ENCODE measurements at places on chromosomes 11 and 22.

DNA sequence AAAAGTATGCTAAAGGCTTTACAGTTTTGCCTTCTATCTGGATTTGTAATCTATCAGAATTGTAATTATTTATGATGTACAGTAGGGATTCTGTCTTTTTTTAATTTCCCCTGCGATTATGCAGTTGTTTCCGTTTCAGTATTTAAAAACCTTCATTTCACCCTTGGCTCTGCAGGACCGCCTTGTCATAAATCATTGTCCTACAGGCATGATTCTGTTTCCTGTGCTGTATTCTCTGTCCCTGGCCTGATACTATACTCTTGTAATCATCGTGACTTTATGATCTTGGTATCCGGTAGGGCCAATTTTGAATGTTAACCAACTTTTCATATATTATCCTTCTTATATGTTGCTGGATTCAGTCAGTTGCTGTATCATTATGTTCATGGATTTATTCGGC is 151.7 kb downstream of the ATXN10 start:
- DNase-seq = no peak

GRCh38 chr22:41725510-41726110 is 26.3 kb downstream of the MEI1 start:
- DNase-seq = no peak

- DNase-seq = no peak
Observed at GRCh38 chr11:132312701-132313111, 942.3 kb downstream of the NTM start.

- DNase-seq = no peak
Observed at GRCh38 chr11:64339754-64340408, at the start of gene CCDC88B. Gene CCDC88B, plus strand, starts transcription at chr11:64340204. Its CDS starts 63 bp downstream, at chr11:64340267.

GRCh38 chr22:43534916-43535315 is 123.1 kb downstream of the MPPED1 start:
- DNase-seq = no peak

- DNase-seq = no peak
Observed at GRCh38 chr11:19978668-19979518, 181.4 kb downstream of the DBX1 start.

DNA sequence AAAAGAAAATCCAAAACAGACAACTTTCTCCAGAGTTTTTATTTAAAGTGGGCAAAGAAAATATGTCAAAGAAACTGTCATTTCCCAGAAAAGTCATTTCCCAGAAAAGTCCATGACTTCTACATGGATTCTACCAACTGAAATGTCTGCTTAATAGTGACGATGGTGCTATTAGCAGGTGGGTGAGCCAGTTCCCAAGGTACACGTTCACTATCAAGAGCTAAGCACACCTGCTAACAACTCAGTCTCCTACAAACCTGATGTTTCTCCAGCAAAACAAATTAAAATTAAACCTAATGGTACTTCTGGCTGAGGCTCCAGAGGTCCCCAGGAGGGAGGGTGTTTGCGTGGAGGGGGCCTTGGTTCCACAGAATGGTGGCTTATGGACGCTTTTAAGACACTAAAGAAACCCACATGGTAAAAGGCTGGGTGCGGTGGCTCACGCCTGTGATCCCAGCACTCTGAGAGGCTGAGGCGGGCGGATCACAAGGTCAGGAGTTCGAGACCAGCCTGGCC is 26.8 kb downstream of the POU2AF1 start:
- DNase-seq = no peak

- no peak for DNase-seq
Observed at GRCh38 chr11:13302420-13302958, 24.9 kb downstream of the BMAL1 start.

DNA sequence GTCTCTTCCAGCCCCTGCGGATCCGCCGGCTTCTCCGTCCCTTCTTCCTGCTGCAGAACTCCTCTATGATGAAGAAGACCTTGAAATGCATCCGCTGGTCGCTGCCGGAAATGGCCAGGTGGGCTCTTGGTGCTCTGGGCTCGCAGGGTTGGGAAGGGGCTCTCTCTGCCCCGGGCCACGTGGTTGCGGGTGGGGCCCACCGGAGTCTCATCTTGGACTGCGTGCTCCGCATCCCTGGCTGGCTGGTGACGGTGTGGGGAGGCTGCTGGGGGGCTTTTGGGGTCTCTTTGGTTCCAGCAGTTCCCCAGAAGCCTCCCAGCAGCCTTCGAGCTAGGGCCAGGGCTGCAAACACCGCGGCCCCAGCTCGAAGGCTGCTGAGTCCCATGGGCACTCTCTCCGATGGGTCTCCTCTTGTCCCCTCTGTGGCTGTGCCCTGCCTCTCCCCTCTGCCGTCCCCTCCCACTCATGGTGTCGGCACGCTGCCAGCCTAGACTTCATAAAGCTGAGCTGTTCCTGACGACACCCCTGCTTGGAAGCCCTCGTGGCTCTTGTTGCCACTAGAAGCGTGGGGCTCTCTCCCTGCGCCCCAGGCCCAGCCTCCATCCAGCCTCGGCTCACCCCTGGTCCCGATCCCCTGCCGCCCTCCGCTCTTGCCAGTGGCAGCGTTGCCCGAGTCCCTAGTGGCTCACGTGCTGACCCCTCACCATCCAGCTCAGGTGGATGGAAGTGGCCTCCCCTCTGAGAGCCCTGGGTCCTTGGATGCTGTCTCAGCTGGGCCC is 14.3 kb downstream of the TPCN2 start:
- DNase-seq = no peak

GRCh38 chr22:43574738-43575137 is 162.9 kb downstream of the MPPED1 start:
- DNase-seq = no peak

- no peak for DNase-seq
Observed at GRCh38 chr11:28337701-28338100, 229.5 kb downstream of the METTL15 start.

DNA sequence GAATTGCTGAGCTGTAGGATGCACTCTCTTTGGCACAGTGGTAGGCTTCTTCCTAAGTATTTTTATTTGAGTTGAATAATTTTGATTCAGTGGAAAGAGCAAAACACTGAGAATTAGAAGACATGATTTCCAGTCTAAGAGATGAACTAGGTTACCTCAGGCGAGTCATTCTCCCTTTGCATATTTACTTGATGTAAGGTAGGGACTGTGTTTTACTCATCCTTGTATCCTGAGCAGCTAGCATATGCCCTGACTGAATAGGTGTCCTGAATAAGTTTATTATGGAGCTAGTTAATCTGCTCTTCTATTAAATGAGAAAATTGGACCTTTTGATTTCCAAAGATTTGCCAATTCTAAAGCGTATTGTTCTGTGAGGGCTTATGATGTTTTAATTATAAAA is 50.7 kb downstream of the STIM1 start:
- no peak for DNase-seq

GRCh38 chr11:26087120-26087935 is 244.6 kb upstream of the ANO3 start:
- DNase-seq = no peak

GRCh38 chr11:95680169-95680929 is 109.2 kb downstream of the FAM76B start:
- DNase-seq = no peak

DNA sequence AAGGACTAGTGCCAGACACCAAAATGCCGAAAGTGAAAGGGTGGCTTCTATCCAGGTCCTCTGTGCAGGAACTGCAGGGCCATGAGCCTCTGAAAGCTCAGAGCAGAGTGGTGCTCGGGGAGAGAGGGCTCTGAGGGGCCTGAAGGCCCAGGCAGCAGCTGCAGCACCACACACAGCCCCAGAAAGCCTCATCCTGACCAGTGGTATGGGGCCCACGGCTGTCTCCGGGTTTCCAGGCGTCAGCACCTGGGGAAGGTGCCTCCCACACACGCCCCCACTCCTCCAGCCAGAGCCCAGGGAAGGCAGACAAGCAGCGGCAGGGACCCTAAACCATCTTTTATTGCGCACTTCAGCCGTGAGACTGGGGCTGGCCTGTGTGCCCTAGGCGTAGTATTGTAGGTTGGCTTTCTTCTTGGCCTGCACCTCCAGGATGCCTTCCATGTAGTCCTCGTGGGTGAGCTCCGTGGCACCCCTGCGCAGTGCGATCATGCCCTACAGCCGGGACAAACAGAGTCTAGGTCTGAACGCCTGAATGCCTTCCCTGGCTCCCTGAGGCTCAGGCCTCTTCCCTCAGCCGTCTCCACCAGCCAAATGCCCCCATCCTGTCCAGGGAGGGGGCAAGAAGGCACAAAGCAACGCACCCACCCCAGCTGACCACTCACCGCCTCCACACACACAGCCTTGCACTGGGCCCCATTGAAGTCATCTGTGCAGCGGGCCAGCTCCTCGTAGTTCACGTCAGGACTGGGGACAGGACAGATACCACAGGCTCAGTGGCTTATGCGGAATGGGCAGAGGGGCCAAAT is 7.6 kb downstream of the PSMC3 start:
- no peak for DNase-seq

- no peak for DNase-seq
Observed at GRCh38 chr22:22867996-22868715, 19.5 kb upstream of the IGLL5 start.

DNA sequence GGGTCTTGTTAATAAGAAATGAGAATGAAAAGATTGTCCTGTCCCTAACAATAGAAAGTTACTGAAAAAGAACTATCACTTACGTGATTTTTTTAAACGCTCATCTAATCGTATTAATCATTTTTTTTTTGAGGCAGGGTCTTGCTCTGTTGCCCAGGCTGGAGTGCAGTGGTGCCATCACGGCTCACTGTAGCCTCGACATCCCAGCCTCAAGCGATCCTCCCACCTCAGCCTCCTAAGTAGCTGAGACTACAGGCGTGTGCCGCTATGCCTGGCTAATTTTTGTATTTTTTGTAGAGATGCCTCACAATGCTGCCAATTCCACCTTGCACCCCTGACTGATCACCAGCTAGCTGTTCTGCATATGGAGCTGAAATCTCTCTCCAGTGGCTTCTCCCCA is 15.7 kb downstream of the PDGFB start:
- DNase-seq = no peak

DNA sequence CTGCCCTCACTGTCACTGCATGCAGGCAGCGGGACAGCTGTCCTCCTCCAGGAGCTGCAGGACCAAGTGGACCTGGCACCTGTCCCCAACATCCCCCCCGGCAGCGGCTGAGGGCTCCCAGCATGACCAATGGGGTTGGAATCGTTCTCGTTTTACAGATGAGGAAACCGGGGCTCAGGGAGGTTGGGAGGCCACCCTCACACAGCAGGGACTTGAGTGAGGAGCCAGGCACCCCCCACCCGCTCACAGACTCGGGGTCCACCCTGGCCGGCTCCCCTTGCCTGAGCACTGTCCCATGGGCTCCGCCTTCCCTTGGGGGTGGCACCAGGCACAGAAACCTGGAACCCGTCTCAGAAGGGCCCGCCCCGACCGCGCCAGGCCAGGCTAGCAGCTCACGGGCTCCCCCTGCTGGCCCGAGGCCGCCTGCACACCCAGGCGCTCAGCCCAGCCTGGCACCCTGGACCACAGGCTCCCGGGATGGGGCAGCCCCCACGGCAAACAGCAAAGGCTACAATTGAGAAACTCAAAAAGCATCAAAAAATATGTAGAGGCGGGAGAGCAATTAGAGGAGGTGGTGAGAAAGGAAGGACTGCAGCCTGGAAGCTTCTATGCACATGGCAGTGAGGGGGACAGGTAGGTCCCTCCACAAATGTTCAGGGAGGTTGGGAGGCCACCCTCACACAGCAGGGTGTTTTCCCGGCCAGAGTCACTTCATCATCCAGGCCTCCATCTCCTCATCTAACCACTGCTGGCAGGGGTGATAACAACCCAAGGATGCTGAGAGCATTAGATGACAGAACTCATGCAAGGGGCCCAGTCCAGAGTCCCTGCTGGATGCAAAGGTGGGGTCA is 12.8 kb downstream of the MACROD1 start:
- DNase-seq = no peak

DNA sequence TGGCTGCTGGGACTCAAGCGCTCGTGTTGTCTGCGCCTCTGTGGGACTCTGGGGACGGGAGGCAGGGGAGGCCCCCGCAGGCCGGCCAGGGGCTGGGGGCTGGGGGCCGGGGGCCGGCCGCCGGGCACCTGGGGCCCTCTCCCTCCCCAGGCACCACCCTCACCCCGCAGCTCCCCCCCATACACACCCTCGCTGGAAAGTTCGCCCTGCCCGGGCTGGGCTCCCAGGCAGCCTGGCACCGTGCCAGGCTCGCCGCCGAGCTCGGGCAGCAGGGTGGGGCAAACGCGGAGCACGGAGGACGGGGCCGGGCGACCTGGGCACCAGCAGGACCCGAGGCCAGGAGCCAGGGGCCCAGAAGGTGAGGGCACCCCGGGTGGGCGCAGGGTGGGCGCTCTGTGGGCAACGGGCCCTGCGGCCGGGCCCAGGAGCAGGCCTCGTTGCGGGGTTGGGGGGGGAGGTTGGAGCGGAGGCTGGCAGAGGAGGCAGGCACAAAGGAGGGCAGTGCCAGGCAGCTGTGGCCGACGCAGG is 76.7 kb upstream of the WNT7B start:
- DNase-seq = no peak

- peak; percentile 88 for DNase-seq
Observed at GRCh38 chr11:83782329-83782728, 496.2 kb upstream of the CCDC90B start.

- DNase-seq = no peak
Observed at GRCh38 chr22:24138649-24139420, 42.5 kb upstream of the SUSD2 start.

DNA sequence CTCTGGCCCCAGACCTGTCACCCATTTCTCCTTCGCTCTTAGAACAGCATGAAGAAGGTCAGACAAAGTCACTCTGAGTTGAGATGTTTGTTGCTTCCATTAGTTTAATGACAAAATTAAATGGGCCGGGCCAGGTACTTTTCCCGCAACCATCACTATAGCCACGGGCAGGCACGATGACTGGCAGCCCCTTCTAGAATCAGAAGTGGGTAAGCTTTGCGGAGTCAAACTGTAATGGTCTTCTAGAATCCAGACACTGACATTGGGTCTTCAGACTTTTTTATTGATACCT is 2.3 kb upstream of the ACR start:
- no peak for DNase-seq

GRCh38 chr22:21044931-21045584 is 688 bp upstream of the LRRC74B start:
- DNase-seq = no peak

GRCh38 chr22:31618057-31618456 is 44.0 kb downstream of the PISD start:
- no peak for DNase-seq

DNA sequence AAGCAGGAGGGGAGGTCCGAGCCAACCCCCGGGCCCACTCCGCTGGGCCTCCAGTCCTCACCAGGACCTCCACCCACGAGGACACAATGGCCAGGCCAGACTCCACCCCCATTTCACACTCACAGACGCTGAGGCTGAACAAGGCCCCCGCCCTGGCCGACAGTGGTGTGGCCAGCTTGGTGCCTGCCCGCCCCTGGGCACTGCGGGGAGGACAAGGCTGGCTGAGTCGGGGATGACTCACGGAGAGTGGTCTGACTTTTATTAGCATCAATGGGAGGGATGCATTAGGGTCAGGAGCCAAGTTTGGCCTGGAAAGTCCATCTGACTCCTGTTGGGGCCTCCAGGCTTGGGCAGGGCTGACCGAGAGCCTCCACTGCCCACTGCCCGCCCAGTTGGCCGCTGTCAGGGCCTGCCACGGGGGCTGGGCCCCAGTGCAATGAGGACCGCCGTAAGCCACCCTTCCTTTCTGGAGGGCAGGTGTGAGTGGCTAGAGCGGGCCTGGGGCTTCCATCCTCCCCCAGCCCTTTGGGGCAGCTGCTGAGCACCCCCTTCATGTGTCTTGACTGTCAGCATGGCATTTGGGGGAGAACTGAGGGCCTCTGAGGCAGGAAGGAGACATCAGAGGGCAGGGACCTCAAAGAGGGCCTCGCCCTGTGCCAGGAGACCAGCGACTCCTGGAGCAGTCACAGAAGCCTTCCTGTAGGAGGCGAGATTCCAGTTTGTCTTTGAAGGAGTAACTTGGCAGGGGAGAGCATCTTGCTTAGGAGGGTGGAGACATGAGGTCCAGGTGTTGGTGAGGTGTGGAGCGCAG is 10.6 kb downstream of the TSPAN32 start:
- DNase-seq = no peak
